ENCODE measurements at places on chromosomes 6 and 20.

DNA sequence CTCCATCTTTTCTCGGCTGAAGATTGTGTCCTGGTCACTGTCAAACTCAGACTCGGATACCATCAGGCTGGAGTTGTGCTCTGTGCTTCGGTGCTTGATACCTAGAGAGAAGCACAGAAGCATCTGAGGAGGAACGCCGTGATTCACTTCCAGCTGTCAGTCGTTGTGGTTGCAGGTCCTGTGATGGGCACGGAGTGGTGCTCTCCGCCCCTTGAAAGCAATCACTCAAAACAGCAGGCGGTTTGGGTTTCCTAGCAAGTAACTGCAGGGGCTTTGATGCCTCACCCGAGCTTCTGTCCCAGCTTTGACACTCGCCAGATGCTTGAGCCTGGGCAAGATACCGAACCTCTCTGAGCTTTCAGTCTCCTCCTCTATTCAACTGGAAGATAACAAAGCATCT lies 52.5 kb downstream of the ALDH5A1 start:
- DNase-seq: no peak

GRCh38 chr6:138654715-138655634 lies 118.6 kb upstream of the CCDC28A start:
- peak; percentile 40 for DNase-seq

DNA sequence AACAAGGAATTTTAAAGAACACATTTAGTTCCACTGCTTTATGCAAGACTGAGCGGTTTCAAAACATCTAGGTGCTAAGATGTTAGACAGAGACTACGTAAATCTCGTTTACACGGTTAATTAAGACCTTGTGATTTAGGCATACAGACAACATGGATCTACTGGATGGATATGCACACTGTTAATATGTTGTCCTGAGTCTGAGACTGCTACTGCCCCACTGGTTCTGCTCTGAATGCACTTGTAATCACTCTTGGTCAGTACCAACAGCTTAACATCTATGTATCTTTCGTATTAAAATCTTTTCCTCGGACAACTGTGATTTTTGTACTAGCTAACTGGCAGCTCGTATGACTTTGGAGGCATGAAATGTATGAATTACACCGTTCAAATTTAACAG lies 3.1 kb downstream of the MAN1A1 start:
- DNase-seq: no peak

DNA sequence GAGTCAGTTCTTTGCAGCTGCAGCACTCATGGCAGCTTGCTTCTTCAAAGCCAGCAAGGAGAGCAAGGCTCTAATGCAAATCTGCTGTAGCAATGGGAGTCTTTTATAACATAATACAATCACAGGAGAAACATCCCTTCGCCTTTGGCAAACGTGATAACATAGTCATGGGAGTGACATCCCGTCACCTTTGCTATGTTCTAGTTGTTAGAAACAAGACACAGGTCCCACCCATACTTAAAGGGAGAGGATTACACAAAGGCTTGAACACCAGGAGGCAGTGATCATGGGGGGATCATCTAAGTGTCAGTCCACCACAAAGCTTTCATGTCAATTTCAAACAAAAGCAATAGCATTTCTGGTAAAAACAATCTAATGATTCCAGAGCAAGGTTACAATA lies 40.1 kb upstream of the PHACTR2 start:
- no peak for DNase-seq

DNA sequence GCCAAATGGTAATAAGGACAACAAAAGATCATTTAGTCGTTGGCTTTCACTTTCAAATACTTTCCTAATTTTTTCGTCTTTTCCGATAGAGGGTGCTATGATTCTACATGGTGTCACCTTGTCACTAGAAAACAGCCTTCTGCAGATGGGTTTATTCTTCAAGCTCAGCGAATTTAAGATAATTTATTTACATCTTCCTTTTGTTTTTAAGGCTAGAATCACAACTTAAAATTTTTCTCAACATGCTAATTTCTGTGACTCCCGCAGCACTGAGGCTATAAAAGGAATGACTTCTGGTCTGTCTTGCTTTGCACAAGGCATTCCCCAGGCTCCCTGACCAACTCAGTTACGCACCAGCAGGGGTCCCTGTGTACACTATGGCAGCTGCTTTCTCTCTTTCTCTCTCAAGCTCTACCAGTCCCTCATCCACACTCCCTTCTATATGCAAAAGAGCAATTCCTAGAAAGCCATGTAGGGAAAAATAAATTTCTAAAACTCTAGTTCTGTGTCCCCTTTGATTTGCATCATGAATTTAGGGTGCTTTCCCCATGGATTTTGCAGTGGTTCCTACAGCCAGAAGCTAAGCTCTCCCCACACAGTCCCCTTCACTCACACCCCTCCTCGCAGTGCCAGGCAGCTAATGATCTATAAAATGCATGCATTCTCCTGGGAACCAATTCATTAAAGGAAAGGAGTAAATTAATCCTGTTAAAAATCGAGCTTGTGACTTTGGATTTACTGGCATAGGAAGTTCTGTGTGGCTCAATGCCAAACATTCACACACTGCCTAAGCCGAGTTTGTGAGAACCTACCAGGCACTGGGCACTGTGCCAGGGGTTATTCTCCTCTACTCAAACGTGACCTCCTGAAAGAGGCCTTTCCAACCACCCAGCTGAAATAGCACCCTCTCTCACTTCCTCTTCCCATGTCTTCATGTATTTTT lies 74.5 kb downstream of the DCDC2 start:
- peak; percentile 28 for DNase-seq

- peak; percentile 5 for DNase-seq
Observed at GRCh38 chr6:131949909-131950766, 1.0 kb downstream of the CCN2 start.

- DNase-seq: no peak
Observed at GRCh38 chr20:49976542-49976941, 6.2 kb upstream of the SNAI1 start.

DNA sequence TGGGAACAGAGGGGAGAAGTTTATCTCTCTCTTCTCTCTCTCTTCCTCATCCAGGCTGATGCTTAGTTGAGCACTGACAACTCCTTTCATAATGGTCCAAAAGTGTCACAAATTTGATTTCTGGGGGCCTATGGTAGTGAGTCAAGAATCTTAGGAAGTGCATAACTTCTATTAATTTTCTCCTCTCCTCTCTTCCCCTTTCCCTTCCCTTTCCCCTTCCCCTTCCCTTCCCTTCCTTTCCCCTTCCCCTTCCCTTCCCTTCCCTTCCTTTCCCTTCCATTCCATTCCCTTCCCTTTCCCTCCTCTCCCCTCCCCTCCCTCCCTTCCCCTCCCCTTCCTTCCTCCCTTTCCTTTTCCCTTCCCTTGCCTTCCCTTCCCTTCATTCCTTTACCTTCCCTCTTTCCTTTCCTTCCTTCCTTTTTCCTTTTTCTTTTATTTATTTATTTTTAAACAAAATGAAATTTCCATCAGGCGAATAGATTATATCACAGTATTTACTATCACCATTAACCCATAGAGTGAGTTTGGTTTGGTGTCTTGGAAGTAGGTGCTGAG lies 56.9 kb upstream of the JAG1 start:
- DNase-seq: no peak

DNA sequence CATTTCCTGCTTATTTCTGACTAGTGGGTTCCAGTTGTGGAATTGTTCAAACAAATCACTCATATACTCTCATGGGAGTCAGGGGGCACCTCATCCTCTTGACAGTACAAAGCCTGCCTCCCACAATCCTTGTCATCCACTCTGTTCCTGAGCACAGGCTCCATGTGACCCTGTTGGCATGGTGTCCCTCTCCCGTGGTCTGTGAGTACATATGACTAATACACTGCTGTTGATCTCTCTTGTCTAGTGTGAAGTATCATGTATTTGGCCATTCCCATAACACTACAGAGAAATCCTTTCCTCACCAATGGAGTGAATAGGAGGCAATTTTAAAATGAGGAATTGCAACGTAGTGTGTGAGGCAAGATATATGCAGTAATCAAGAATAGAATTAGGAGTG lies 185.3 kb downstream of the OGFRL1 start:
- no peak for DNase-seq

DNA sequence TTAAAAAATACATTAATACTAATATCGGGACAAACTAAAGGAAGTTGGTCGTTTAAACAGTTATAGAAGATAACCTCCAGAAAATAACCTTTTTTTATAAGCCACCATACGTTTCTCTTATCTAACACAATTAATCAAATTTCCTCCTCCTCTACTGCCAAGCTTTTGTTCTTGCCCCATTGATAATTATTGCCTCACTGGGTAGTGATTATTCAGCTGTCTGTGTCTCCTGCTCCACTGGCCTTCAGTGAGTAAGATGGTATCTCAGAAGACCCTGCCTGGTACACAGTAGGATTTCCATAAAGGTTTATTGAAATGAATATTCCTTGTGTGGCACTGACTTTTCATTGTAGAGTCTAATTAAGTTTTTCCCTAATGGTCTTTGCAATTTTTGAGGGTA lies 165.5 kb upstream of the SCGN start:
- no peak for DNase-seq

- no peak for DNase-seq
Observed at GRCh38 chr6:150256618-150257272, 112.1 kb upstream of the IYD start.

DNA sequence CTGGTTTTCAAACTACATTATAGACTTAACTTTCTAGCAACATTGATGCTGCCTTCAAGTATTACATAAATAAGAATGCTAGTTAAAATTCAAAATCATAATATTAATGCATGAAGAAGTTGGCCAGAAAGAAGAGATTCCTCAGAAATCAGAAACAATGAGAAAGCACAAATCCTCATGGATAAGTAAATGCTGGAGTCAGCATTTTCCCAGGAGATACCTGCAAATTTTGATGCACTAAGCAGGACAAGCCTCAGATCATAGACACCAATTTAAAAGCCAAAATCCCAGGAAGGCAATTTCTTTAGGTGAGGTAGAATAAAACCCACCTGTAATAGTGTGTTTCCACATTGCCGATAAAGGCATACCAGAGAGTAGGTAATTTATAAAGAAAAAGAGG lies 305.2 kb upstream of the TBX18 start:
- no peak for DNase-seq

DNA sequence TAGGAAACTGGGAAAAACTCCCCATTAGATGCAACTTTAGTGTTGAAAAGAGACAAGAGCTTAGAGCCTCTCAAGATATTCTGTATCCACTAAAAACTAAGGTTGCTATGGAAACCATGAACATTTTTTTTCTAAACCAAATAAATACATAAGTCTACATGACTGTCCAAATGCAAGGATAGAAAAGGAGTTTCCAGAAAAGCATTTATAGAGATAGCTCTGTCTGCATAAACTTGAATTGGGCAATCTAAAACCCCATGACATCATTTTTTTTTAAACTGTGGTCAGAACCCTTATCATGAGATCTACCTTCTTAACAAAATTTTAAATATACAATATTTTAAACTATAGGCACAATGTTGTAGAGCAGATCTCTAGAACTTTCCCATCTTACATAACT lies 36.4 kb upstream of the FAM83B start:
- DNase-seq: no peak
